OCI-LY7 (cell line): ENCODE measurements at places on chromosomes 7 and 10. TPM values are rescaled to one million over a fixed set of nuclear protein-coding genes. Genes with fewer than 3 reads are reported as not detected.

SEC24C gene
- total RNA-seq = 82.0 and 87.1 TPM in 2 replicates

CLCN1 gene
- not detected in 2 replicates for total RNA-seq

PCGF6 gene
- 12.3 and 12.6 TPM in 2 replicates for total RNA-seq

DNA sequence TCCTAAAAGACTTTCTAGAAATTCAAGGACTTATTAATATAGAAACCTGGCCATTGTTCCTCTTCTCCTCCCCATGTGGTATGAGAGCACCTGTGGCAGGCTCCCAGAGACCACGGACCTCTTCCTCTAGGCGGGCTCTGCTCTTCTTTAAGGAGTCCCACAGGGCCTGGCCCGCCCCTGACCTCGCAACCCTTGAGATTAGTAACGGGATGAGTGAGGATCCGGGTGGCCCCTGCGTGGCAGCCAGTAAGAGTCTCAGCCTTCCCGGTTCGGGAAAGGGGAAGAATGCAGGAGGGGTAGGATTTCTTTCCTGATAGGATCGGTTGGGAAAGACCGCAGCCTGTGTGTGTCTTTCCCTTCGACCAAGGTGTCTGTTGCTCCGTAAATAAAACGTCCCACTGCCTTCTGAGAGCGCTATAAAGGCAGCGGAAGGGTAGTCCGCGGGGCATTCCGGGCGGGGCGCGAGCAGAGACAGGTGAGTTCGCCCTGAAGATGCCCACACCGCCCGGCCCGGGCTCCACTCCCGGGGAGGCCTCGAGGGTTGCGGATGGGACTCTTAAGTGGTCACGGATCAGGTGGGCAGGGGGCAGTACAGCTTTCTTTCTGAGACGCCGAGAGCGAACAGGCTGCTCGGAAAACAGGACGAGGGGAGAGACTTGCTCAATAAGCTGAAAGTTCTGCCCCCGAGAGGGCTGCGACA, at the start of gene SLC26A4:
SLC26A4 (plus strand) TSS at position 448 of the 700 bp plus-strand sequence. CDS start 814 bp downstream, outside the sequence.
- no peak for DNase-seq

DNA sequence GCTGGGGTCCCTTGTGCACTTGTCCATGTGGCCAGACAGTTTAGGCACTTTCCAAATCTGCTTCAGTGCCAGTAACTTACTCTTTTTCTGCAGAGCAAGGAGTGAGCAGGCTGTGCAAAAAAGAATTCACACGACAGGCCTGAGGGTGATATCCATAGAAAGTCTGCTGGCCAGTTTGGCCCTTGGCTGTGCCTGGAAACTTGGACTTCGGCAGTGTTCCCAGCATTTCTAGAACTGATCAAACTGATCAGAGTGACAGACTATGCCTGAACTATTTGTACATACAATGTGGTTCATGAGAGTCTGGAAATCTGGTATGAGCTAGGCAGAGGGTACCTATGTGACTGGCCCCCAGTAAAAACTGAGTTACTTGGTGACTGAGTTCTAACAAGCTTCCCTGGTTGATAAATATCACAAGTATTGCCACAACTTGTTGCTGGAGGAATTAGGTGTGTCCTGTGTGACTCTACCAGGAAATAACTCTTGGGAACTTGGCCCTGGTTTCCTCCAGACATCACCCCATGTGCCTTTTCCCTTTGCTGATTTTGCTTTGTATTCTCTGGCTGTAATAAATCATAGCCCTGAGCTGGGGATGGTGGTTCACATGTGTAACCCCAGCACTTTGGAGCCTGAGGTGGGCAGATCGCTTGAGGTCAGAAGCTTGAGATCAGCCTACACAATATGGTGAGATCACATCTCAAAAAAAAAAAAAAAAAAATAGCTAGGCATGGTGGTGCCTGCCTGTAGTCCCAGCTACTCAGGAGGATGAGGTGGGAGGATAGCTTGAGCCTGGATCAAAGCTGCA, 3.3 kb upstream of the DENND10 start:
- no peak for DNase-seq

DNA sequence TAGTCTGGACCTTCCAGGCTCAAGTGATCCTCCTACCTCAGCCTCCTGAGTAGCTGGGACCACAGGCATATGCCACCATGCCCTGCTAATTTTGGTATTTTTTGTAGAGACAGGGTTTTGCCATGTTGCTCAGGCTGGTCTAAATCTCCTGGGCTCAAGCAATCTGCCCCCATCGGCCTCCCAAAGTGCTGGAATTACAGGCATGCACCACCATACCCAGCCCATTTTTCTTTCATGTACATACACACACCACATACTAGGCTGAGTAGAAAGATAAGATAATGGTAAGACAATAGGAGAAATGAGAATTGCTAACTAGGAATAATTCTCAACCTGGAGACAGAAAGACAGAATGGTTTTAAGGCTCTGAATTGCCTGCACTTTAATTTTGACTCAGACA, 83.8 kb downstream of the CPEB3 start:
- no peak for DNase-seq

DNA sequence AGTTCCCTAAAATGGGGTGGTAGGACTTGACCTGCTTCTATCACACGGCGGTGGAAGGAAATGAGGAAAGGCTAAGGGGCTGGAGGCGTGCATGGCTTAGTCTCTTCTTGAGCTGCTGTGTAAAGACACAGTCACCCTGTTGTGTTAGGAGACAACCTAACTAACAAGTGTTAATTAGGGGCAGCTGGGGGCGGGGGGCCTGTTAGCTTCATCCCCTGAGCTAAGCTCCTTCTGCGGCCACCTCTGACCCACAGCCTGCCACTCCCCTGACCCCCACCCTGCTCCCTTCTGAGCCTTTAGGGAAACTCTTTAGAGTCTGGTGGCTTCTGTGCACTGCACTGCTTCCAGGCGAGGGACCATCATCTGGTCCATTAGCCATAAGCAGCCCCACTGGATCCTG, 28.0 kb downstream of the COL17A1 start:
- DNase-seq = no peak

DNA sequence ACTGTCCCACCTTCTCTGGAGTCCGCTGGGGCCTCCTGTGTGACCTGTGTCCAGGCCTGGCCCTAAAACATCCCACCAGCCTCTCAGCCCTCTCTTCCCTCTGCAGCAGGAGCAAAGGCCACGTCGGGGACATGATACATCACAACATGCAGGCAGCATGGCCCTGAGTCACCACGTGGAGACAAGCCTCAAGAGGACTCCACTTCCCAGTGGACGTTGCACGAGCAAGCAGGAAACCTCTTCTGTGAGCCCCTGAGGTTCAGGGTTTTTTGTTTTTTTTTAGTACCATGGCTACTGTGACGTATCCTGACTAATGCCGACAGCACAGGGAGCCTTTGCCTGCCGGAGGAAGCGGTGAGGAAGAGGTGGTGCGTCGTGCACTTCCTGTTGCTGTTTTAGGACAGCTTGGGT, 165.9 kb downstream of the DNAJB6 start:
- DNase-seq = no peak

DNA sequence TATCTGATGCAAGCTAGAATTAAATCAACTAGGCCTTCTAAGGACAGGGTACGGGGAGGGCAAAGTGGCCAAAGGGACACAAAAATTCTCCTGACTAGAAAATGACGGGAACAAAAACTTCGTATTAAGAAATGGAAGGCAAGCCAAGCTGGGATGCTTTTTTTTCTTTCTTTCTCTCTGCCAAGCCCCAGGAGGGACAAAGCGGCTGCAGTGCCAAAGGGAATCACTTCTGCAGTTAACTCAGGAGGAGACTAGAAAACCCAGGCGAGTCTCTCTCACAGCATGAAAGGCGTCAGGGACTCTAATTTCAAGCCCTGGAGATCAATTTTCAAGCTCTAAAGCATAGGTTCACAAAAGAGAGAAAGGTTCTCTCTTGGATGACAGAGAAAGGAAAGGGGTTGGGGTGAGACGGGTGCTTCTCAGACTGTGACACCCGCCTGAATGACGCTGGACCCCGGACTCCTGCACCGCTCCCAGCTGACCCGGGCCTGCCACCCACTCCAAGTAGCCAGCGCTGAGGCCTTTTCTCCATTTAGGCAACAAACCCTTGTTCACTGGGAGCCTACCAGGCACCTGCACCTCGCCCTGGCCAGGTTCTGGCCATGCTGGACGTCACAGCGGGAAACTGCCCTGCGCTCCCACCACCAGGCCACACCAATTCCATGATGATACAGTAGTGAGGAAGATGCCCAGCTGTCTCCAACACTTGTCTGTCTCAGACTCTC, 56.5 kb downstream of the KIAA1549 start:
- DNase-seq = no peak

- DNase-seq = no peak
Observed at GRCh38 chr7:135681762-135682161, 19.4 kb downstream of the STMP1 start.

DNA sequence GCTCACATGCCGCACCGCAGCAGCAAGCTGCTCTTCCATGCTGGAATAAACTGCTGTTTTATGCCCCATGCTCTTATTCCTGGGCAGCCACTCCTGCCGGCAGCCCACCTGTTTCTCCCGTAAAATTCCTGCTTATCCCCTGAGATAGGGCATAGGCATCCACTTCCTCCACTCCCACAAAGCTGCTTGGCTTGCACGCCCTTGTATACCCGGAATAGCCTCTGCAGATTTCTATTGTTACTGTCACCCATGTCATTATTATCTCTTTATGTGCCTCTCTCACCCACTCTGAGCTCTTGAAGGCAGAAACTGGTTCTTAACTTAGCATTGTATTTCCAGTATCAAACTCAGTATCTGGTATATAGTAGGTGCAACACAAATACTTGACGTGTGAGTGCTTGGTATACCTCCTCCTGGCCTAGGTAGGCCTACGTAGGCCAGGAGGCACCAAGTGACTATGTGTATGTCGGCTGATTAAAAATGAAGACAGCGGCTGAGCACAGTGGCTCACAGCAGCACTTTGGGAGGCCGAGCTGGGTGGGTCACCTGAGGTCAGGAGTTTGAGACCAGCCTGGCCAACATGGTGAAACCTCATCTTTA, 193.4 kb downstream of the CCDC3 start:
- DNase-seq = no peak

GRCh38 chr7:1100834-1101562, 13.1 kb downstream of the GPER1 start:
- no peak for DNase-seq

GRCh38 chr7:75953431-75953830, 38.5 kb downstream of the POR start:
- no peak for DNase-seq

DNA sequence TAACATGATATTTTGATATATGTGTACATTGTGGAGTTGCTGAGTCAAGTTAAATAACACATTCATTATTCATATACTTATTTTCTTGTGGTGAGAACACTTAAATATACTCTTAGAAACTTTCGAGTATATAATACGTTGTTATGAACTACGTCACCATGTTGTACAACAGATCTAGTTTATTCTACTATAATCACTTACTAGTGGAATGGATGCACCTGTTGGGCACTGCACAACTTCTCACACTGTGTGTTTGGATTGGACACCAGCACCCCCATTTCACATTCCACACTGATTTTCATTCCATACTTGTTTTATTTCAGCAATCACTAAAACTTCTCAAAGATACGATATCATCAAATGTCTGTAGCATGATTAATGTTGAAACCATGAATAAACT, 407.3 kb downstream of the RPS24 start:
- no peak for DNase-seq
